ENCODE measurements at places on chromosomes 7 and 10.

DNA sequence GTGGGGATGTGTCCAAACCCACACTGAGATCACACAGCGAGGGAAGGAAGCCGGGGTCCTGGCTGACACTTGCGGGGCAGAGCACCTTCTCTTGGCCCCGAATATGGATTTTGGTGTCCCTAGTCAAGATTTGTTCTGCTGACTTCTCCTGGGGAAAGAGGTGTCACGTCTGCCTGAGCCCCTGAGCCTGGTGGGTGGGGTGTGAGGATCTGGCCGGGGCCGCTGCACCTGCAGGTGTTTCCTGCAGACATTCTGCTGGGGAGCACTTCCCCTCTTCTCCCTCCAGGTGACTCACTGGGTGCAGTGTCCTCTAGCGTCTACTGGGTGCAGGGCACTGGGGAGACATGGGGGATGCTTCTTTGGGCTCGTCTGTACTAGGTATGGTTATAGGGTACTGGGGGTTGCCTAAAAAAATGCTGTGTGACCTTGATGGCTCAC is 99.2 kb downstream of the GRK5 start:
- peak; percentile 54 for DNase-seq

DNA sequence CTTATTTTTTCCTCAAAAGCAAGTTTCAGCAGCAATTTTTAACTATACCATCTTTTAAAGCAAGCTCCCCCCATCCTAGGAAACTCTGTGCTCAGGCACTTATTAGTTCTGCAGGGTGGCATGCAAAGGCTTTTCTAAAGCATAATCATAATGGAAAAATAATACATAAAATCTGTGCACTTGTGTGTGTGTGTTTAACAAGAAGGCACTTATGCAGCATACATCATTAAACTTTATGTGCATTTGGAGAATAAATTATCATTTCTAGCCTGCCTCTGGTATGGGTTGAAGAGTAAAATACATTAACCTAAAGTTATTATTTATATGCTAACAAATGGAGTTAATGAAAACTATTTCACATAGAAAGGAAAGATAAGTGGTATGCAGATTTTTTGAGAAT is 5.6 kb upstream of the RASSF4 start:
- no peak for DNase-seq

DNA sequence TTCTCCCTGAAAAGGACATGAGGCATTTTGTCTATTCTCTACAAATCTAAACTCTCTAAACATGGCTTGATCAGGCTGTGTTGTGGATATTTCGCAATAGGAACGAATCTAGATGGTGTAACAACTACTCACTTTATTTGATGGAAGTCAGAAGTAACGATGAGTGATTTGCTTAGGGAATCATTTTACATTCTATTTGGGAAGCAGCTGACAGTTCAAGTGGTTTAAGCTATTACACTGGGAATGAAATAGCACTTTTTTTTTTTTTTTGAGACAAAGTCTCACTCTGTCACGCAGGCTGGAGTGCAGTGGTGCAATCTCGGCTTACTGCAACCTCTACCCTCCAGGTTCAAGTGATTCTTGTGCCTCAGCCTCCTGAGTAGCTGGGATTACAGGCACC is 44.1 kb downstream of the NPY start:
- DNase-seq: no peak

- DNase-seq: no peak
Measured at GRCh38 chr7:142385491-142386340, 127.9 kb upstream of the PRSS58 start.

- no peak for DNase-seq
Measured at GRCh38 chr10:47115322-47115721, 184.7 kb upstream of the GDF10 start.

- no peak for DNase-seq
Measured at GRCh38 chr7:83588602-83589240, 60.2 kb downstream of the SEMA3E start.

DNA sequence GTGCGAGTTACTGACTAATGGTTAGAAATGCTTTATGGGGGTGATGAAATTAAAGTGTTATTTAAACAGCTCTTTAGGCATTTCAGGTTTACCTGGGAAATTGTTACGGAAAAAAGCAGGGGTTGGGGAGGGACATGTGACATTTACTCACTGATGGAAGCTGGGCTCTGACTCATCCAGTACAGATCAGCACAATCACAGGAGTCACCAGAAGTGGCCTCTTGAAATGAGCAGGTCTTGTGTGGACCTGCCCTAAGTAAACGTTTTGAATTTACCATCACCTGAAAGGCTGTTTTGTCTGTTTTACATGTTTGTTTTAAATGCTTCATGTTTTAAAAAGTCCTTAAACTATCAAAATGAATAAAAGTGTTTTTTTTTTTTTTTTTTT is 2.3 kb downstream of the GLRX3 start:
- DNase-seq: no peak

- DNase-seq: no peak
Measured at GRCh38 chr10:102004376-102004775, 51.6 kb downstream of the ARMH3 start.

GRCh38 chr10:120437541-120437940 is 19.5 kb upstream of the PLPP4 start:
- DNase-seq: no peak

DNA sequence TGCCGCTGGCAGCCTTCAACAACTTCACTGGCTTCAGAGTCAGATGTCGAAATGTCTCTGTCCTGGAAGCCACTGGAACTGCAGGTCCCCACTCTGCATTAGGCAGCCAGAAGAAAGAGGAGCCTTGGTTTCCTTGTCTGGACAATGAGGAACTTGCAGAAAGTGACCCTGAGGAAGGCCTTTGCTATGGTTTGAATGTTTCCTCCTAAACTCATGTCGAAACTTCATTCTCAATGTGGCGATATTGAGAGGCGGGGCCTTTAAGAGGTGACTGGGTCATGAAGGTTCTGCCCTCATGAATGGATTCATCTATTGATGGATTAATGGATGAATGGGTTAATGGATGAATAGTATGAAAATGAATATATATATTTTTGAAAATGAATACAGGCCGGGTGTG is 61.6 kb upstream of the GPR26 start:
- DNase-seq: no peak

- no peak for DNase-seq
Measured at GRCh38 chr7:138665249-138665648, 35.9 kb downstream of the SVOPL start.

- DNase-seq: no peak
Measured at GRCh38 chr7:30990673-30991170, 27.0 kb downstream of the GHRHR start.

DNA sequence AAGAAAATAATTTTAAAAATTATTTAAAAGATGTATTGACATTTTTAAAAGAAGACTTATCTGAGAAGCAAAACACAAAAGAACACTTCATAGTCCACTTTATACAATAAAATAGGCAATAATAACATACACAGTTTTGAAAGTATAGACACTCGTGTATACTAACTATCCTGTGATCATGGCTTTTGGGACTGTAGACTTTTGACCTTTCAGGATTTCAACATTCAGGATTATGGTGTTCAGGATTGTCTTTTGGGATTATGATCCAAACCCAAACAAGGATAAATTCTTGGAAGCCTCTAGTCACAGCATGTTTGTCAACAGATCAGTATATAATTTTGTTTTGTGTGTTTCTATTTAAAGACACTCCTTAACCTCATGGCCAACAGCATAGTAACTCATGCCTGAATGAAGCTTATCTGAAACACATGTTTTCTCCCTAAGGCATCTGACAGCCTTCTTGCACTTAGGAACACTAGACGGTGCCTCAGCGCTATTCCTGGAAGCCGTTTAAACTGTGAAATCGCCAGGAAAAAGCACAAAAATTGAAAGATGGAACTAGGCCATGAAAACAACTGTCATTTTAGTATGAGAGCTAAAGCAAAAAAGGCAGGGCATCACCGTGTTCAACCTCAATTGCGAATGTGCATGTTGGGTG is 29.9 kb downstream of the GSAP start:
- DNase-seq: no peak

DNA sequence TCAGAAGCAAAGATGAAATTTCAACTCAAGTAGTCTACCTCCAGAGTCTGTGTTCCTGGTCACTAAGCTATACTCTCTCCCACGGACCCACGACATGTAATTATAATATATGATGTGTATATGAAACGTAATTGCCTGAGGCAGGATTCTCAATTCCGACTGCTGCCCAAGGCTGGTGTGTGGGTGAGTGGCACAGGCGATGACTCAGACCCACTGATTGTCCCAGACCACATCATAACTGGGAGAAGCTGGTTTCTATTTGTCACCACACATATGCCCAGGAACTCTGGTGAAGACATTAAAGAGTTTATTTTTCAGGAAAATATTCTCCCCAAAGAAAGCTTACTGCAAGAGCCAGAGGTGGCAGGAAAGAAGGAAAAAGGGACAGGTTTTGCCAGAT is 219.3 kb downstream of the JAZF1 start:
- no peak for DNase-seq

- DNase-seq: no peak
Measured at GRCh38 chr10:84944187-84944586, 615.8 kb downstream of the CCSER2 start.

DNA sequence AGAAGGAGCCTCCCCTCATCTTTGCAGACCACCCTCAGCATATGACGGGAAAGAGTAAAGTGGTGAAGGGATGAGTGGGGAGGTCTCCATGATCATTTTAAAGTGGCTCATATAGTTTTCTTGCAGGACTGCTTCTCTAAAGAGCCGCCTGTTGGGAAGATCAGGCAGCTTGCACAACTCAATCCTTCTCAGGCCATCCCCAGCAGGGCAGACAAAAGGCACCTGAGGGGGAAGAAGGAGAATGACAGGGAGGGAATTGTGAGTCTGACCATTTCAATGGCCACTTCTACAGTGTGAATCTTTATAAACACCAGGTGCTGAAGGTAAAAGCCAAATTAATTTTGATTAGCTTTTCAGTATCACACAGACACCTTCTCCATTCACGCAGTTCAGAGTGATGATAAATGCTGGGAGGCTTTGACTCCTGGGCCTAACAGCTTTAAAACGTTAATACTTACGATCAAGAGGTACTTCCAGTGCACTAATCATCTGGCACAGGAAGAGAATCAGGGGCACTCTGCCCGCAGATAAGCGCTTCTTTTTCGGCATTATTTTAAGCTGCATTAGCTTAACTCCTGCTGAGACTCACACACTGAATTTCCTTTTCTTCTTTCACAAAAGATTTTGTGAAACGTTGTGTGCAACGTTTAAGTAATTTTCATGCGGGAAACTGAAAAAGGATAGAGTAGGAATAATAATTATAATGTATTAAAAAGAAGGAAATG is 109.5 kb upstream of the LAMB4 start:
- no peak for DNase-seq

DNA sequence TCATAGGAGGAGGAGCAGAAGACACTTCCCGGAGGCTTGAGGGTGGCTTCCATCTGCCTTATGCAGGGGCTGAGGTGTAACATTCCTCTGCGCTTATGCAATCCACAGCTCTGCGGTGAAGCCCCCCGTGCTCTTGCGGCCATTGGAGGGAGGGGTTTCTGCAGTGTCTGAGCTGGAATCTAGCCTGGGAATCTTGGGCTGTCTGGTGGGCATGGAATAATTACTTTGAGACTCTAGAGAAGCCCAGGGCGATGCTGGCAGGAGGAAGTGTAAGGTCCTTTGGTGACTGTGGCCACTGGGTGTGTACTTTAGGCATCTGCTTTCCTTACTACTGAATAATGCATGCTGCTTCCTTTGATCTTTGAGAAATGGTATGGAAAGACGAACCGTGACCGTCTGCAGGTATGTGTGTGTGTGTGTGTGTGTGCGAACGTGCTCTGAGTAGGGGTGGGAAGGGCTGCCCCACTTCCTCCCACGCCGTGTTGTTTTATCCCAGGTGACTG is 181.0 kb downstream of the PRPF18 start:
- no peak for DNase-seq

- DNase-seq: no peak
Measured at GRCh38 chr7:20562461-20562860, 53.0 kb upstream of the ABCB5 start.

DNA sequence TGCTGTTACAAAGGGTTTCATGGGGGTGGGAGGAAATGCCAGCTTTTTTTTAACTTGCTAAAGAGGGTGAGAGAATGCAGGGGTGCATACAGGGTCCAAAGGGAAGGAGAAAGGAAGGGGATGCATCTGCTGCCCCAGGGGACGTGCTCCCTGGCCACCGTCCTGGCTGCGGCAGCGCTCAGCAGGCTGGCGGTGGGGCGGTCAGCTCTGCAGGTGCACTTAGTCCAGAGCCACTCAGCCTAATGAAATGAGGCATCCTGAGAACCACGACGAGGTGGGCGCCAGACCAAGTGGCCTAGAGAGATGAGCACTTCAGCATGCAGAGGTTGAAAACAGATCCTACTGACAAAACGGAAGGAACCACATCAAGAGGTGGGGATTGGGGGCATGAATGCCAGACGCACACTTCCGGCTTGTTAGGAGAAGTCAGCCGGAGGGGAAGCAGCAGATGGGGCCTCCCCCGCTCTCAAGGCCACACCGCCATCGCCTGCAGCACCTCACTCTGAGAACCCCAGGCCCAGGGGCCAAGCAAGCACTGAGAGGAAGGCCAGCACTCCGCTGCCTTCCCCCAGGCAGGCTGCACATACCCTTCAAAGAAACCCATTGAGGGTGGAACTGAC is 94.5 kb downstream of the MAD1L1 start:
- DNase-seq: peak; percentile 10

DNA sequence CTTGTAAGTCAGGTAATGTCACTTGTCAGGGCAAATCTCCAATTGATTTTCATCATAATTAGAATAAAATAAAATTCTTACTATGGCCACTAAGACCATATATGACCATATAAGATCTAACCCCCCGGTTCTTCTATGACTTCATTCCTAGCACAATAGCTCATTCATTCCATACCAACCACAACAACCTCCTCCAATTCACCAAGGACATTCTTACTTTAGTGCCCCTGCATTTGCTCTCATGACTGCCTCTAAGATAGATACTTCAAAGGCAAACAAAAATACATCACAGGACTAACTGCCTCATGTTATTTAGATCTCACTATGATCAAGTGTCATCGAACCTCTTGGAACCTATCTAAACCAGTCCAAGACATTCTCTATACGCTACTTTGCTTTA is 90.8 kb downstream of the SNX13 start:
- no peak for DNase-seq

- DNase-seq: no peak
Measured at GRCh38 chr10:29144126-29144525, 144.7 kb upstream of the LYZL1 start.

GRCh38 chr10:46319389-46319788 is 32.6 kb downstream of the ANTXRL start:
- no peak for DNase-seq

All from activated T-helper 1 cell treated with Interleukin-2 at 50 U/mL for 16 hours (primary cell).